Mesothelial cell of epicardium (in vitro differentiated cells): ENCODE measurements at places on chromosomes 1 and 21. TPM values are rescaled to one million over a fixed set of nuclear protein-coding genes. Genes with fewer than 3 reads are reported as not detected.

ERICH3 gene
- total RNA-seq, result not detected in 3 replicates

ZNF683 gene
- not detected in 3 replicates for total RNA-seq

CC2D1B gene
- total RNA-seq, result 33.2 to 33.4 TPM (median 33.2 TPM) in 3 replicates

DNA sequence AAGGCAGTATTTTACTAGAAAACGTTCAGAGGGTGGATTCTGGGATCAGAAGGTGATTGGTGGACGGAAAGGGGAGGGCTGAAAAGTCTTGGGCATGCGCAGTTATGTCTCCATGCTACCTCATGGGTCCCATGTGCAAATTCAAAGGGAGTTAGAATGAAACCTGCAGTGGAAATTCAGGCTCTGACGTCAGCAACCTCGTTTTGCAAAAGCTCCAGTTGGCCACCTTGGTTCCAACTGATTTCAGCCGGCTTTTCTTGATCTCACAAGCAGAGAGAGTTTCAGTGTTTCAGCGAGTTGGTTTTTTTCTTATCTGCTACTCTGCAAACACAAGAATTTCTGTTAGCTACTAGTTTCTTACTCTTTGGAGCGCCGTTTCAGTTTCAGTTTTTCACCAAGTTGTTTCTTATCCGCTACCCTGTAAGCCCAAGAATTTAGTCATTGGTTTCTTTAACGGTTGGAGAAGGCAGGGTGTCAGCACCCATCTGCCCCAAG, 69.8 kb upstream of the PGBD5 start:
- no peak overlapping the region for H3K27ac ChIP-seq
- DNase-seq, result no peak
- H3K36me3 ChIP-seq, result no peaks in the 10 kb centered on the region
- H3K27me3 ChIP-seq, result peaks cover 58% of the 10 kb centered on the region

- DNase-seq, result no peak
- H3K4me1 ChIP-seq, result peaks cover 13% of the 10 kb centered on the region
- H3K36me3 ChIP-seq, result no peaks in the 10 kb centered on the region
- H3K27ac ChIP-seq, result no peak overlapping the region
- H3K4me3 ChIP-seq, result no peak overlapping the region
- H3K27me3 ChIP-seq, result peaks cover 95% of the 10 kb centered on the region
Measured at GRCh38 chr21:37917612-37918011, 1.4 kb upstream of the KCNJ6 start.

- H3K27ac ChIP-seq, result no peak overlapping the region
- no peaks in the 10 kb centered on the region for H3K36me3 ChIP-seq
Measured at GRCh38 chr1:209539576-209539975, 43.9 kb upstream of the CAMK1G start.

GRCh38 chr1:155323729-155324036, 3.0 kb downstream of the RUSC1 start:
- peak overlapping the region; percentile 89 for H3K4me3 ChIP-seq
- no peaks in the 10 kb centered on the region for H3K27me3 ChIP-seq
- peaks cover 10% of the 10 kb centered on the region for H3K36me3 ChIP-seq
- H3K27ac ChIP-seq, result peak overlapping the region; percentile 87
- peaks cover 41% of the 10 kb centered on the region for H3K4me1 ChIP-seq

DNA sequence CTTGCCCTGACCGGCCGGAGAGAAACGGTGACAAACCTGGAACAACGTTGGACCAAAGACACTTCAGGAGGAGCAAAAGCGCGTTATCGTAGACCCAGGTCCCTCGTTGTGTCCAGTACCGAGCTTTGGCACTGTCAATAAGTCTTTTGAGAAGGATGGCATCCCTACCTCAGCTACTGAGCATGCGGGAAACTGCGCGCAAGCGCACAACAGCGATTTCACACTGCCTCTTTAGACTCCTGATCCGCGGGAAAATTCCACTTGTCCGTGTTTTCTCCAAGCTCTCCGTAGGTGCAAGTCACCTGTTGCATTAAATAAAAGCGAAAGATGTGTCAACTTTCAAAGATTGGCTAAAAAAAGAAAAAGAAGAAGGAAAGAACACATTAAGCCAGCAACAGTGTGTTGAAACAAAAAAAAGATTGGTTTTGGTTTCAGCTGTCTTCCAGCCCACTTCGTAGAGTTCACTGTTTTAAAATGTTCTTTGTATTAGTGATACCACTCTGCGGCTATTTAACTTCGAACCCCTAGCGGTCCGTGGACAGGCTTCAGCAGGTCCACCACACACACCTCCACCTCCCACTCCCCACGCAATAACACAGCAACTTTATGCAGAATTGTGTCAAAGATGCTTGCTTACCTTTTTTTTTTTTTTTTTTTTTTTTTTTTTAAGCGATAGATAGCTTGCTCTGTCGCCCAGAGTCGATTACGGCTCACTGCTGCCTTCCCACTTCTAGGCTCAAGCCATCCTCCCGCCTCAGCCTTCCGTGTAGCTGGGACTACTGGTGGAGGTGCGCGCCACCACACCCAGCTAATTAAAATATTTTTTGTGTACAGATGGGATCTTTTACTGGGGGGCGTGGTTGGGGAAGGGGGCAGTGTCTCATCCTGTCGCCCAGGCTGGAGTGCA, at the start of gene BPNT1:
Gene BPNT1 (minus strand): TSS at position 139 of the 907 bp plus-strand sequence. CDS start 9,942 bp downstream, outside the sequence.
- H3K4me1 ChIP-seq, result peaks cover 12% of the 10 kb centered on the region
- peak within 1 kb of the TSS; percentile 98 for H3K4me3 ChIP-seq
- peak within 1 kb of the TSS; percentile 88 for H3K27ac ChIP-seq
- peak; percentile 86 for DNase-seq
- no peaks in the 10 kb centered on the region for H3K27me3 ChIP-seq
